ENCODE measurements at places on chromosomes 4 and X.

- no peak for DNase-seq
Observed at GRCh38 chrX:138026211-138026610, 460.3 kb downstream of the ZIC3 start.

GRCh38 chr4:162499478-162499877, 335.7 kb upstream of the FSTL5 start:
- DNase-seq: no peak

DNA sequence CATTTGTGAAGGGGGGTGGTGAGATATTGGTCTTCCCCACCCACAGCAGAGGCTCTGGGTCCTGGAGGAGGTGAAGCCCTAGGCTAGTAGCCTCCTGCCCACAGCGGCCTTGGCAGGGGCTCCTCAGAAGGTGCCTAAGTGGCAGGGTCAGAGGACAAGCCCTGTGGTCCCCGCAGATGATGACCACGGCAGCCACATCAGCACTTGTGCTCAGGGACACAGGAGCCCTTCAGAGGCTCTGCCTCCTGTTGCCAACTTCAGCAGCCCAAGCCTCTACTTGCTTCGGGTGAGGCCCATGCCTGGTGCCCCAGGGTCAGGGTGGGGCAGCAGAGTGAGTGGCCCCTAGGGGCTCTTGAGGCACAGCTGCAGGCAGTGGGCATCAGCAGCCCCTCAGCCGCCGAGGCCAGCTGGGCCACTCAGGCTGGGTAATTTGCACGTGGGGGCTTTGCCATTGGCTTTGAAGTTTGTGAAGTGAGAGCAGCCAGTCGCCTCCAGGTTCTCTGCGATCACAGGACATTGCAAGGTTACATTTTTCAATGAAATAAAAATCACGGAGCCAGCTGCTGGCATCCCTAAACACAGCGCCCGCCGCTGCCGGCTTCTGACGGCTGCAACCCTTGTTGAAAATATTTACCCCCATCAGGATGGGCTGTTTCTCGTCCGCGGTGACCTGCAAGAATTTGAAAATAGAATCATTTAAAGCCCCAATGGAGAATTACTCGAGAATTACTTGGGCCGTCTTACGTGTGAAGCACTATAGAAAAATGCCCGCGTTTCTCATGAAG, 108.5 kb downstream of the HMX1 start:
- no peak for DNase-seq

- DNase-seq: no peak
Observed at GRCh38 chr4:183918696-183919095, 13.6 kb downstream of the STOX2 start.

- DNase-seq: no peak
Observed at GRCh38 chr4:48129307-48130014, 4.6 kb downstream of the TXK start.

DNA sequence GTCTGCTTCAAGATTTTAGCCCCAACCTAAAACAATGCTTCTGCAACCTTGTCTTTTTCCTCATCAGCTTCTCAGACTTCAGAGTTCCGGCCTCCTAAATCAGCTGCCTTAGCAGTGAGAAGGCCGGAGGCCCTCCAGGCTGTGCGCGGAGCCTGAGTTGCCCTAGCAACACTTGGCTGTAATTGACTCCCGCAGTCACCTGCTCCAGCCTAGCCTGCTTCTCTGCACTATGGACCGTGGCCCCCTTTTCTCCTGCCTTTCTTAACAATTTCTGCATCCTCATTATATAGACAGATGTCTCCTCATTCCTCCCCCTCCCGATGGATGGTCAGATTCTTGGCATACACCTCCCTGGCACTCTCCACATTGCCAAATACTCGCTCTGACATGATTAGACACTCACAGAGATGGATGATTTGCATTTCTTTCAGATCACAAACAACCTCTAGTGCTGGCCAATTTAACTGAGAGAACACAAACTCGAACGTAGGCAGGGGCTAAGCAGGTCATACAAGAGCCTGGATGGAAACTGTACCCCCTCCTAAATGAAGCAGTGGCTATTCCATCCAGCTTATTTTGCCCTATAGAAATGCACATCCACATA, 9.5 kb upstream of the HUWE1 start:
- no peak for DNase-seq

DNA sequence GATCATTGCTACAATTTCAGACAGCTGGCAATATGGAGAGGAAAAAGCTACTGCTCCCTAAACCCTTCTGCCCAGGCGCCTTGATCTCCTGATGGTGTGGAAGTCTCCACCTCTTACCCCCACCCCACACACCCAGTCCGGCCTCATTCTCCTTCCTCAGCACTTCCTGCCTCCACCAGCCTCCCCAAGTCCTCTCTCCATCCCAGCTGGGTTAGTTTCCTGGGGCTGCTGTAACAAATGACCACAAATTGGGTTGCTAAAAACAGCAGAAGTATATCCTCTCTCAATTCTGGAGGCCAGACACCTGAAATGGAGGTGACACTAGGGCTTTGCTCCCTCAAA, 1.1 kb upstream of the CCNQ start:
- no peak for DNase-seq

GRCh38 chr4:103721251-103721650, 1.5 kb upstream of the TACR3 start:
- DNase-seq: no peak

GRCh38 chr4:109332926-109333464, 30.5 kb upstream of the COL25A1 start:
- no peak for DNase-seq

DNA sequence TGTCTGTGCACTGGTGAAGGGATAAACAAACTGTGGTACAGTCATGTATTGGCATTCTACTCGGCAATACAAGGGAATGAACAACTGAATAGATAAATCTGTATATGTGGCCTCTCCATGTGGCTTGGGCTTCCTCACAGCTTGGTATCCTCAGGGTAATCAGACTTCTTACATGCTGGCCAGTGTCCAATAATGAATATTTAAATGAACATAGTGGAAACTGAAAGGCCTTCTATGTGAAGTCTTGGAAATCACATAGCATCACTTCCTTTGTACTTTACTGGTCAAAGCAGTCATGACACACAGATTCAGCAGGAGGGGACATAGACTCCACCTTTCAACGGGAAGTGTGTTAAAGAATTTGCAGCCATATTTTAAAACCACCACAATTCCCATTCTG, 33.4 kb upstream of the GPR101 start:
- no peak for DNase-seq

DNA sequence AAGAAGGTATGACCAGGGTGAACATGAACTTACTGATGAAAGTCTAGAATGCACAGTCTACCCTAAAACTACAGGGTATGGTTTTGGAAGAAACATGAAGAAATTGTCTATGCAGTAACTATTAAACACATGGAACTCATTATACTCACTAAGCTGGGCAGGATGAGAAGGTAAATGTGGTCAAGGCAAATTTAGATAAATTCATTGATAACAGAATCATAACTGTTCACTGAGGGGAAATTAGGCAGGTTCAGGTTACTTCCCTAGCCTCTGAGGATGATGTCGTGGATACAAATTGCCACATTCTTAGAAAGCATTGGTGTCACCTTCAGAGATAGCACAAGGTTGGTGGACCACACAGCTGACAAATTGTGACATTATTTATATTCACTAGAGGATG, 40.4 kb upstream of the MID1IP1 start:
- no peak for DNase-seq
